ENCODE measurements at places on chromosomes 3 and 15. TPM values are rescaled to one million over a fixed set of nuclear protein-coding genes. Genes with fewer than 3 reads are reported as not detected.

The ENTPD3 gene
- 1.1 TPM for polyA plus RNA-seq

The GNB4 gene
- 3.9 TPM for polyA plus RNA-seq

GRCh38 chr15:69143756-69144436, 16.5 kb upstream of the GLCE start:
- no peak for DNase-seq

GRCh38 chr3:134315286-134316106, 58.8 kb downstream of the AMOTL2 start:
- no peak for DNase-seq

DNA sequence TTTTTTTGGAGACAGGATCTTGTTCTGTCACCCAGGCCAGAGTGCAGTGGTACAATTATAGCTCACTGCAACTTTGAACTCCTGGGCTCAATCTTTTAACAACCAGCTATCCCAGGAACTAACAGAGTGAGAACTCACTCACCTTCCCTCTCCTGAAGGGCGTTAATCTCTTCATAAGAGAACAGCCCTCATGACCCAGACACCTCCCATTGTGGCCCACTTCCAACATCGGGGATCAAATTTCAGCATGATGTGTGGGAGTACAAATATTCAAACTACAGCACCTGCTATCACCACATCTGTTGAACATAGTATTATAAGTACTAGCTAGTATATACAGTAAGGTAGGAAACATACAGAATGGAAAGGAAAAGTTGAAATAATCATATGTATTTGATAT, 132.5 kb downstream of the DOCK3 start:
- DNase-seq, result peak; percentile 22

- no peak for DNase-seq
Measured at GRCh38 chr15:67230504-67230903, 24.0 kb downstream of the AAGAB start.

GRCh38 chr3:12746419-12746818, 12.6 kb downstream of the TMEM40 start:
- no peak for DNase-seq

DNA sequence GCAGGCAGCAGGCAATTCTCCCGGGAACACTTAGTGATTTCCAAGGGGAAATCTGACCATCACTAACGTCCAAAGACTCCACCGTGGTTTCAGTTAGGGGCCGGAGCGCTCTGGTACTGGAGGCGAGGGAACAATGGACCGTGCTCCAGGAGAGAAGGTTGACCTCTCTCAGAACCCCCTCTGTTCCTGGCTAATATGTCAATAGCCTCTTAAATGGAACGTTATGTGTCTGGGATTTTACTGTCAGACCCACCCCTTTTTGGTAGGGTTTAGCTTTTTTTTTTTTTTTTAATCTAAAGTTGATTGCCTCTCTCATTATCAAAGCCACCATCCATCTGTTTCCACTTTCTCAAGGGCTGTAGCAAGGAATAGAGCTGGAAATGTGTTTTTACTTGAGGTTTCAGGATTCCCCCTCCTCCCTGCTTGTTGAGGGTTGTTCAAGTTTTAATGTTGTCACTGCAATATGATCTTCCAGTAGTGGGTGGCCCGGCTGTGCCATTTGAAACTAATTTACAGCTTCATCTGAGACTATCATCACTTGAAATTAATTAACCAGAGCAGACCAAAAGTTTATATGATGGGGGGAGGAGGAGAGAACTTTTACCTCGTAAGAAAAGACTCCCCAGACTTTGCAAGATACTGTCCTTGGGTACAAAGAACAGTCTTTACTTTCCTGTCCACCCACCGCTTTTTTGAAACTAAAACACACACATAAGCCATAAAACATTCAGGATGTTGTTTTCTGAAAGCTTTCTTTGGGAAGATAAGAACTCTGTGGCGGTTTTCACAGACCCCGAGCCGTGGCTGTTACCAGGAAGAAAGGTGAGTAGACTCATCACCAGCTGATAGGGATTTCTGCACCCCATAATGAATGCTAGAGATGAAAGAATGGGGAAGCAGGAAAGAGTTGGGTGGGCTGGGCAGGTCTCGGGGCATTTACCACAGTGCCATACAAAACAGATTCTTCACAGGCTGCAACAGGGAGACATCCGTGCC, 187.8 kb downstream of the UACA start:
- DNase-seq, result peak; percentile 75

DNA sequence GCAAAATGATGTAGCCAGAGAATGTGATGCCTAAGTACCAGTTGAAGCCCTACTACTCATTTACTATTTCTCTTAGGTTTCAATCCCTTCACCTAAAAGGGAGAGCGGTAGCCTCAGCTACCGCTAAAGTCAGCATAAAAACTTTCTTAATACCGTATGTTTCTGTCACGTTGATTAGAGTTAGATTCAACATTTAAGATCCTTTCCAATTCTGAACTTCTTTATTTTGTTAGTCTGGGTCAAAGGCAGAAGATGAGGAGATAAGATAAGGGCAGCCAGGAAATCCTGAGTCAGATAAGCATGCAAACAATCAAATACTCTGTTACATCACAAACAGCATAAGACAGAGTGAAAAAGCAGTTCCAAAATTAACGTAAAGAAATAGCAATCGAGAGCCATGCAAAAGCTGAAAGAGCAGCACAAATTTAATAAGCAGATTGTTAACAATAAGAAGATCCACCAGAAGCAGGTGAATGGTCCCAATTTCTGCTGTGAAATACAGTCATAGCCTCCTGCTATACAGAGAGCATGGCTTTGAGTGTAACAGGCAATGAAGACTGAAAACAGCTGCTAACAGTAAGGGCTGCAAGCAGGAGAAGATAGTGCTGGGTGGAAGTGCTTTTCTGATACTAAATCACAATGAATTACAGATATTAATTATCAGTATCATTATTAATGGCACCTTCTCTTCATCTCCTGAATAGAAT, 3.0 kb downstream of the TMEM207 start:
- no peak for DNase-seq

DNA sequence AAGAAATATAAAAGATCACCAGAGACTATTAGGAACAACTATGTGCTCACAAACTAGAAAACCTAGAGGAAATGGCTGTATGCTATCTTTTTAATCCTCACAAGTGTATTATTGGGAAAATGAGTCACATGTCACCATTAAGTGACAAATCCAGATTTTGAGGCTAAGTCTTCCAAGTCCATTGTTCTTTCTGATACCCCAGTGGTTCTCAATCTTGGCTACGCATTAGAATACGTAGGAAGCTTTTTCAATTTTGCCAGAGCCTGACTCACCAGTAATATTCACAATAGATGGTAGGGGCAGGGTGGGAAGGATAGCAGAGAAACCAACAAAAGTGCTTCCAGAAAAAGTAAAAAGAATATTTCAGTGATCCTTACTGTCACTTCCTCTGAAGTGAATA, 117.0 kb downstream of the FILIP1L start:
- no peak for DNase-seq
